Inflammatory macrophage (primary cell): ENCODE measurements at places on chromosomes 12 and 14.

DNA sequence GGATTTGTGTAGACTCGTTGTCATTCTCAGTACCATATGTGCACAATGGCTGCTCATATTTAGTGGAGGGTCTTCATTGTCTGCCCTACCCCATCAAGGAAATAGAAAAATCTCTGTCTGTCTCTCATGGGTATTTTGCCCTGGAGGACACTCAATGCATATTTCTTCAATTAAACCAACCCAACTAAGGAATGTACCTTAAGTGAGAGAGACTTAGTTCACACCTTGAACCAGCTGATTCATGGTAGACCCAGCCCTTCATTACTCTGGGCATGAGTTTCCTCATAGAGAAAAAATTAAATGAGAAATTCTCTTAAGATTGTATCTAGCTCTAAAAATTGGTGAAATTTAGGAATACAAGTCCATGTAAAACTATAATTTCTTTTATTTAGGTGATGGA, 107.1 kb upstream of the PLEKHG7 start:
- no peak for DNase-seq

GRCh38 chr14:30620178-30620577, 1.9 kb upstream of the SCFD1 start:
- DNase-seq = peak; percentile 84

DNA sequence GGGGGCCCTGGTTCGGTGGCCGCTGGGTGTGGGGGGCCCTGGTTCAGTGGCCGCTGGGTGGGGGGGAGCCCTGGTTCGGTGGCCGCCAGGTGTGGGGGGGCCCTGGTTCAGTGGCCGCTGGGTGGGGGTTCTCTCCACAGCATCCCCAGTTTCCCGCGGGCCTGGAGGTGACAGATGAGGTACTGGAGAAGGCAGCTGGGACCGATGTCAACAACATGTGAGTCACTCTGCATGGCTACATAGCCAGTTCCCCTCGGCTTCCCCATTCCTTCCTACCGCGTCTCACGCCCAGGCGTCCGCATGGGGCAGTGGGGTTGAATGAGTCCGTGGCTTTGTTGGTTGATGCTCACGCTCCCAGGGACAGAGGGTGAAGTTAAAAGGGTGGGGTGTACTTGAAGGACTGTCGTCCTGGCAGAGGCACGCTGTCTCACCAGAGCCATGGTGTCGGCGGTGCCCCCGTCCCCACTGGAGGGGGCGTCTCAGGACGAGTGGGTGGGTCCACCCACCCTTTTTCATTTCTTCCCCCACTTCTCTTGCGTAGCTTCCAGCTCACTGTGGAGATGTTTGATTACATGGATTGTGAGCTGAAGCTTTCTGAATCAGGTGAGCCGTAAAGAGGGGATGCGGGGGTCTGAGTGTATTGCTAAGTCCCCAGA, 15.6 kb downstream of the HIP1R start:
- DNase-seq = peak; percentile 45

DNA sequence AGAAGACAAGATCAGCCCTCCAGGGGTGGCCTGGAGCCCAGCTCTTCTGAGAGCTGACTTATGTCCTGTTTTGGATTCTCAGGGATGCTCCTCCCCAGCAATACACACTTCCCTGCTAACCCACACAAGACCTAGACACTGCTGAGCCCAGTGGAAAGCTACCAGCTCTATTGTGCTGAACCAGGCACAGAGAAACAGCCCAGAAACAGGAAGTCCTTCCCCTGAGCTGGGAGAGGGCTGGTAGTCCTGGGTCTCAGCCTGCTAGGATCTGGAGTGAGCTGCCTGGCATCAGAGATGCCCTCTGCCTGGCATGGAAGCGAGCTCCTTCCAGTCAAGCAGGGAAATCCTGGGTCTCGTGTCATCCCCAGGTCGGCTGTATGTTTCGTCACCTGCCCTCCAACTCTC, 1.2 kb upstream of the LAG3 start:
- DNase-seq = peak; percentile 80

DNA sequence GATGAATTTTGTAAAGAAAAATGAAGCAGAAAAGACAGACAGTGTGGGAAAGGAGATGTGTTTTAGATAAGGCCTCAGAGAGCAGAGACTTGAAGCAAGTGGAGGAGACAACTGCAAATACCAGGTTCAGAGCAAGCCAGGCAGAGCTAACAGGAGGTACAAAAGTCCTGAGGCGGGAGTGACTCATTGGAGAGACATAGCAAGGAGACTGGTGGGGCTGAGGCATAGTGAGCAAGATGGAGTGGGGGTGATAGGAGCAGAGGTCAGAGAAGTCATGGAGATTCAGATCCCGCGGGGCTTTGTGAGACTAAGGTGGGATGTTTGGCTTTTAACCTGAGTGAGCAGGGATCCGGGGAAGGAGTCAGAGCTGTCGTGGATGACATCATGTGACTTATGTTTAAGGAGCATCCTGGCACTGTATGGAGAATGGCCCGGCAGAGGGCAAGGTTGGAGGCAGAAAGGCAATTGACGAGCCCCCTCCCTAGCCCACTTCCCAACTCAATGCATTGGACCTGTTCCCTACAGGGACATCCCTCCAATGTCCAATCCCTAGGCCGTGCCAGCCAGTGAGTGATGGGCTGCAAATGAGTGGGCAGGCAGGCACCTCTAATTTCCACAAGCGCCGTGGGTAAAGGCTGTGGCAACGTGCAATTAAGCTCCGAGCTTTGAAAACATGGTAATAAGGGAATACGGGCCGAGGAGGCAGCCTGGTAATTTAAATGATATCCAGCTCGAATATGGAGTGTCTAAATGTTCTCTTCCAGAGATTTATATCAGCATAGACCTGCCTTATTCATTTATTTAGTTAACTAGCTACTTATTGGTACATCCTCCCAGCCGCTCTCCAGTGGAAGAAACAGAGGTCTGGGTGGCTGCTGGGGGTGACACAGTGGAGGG, 206.8 kb upstream of the LHX5 start:
- no peak for DNase-seq

GRCh38 chr12:6285532-6286306, 24.8 kb upstream of the PLEKHG6 start:
- DNase-seq = no peak

DNA sequence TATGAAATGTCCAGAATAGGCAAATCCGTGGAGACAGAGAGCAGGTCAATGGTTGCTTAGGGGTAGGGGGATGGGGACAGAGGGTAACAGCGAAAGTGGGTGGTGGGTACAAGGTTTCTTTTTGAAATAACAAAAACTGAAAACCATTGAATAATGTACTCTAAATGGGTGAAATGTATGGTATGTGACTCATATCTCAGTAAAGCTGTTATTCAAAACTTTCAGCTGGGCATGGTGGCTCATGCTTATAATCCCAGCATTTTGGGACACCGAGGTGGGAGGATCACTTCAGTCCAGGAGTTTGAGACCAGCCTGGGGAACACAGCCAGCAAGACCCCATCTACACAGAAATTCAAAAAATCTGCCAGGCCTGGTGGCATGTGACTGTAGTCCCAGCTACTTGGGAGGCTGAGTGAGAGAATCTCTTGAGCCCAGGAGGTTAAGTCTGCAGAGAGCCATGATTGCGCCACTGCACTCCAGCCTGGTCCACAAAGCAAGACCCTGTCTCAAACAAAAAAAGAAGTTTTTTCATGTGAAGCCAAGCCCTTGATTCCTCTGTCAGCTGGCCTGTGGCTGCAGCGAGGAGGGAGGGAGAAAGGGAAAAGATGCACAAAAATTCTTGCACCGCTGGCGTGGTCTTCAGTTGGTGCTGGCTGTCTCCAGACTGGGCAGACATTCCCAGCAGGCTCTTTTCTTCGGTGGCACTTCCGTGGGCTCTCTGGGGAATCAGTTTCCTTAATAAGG, 248.2 kb downstream of the SLC41A2 start:
- no peak for DNase-seq

DNA sequence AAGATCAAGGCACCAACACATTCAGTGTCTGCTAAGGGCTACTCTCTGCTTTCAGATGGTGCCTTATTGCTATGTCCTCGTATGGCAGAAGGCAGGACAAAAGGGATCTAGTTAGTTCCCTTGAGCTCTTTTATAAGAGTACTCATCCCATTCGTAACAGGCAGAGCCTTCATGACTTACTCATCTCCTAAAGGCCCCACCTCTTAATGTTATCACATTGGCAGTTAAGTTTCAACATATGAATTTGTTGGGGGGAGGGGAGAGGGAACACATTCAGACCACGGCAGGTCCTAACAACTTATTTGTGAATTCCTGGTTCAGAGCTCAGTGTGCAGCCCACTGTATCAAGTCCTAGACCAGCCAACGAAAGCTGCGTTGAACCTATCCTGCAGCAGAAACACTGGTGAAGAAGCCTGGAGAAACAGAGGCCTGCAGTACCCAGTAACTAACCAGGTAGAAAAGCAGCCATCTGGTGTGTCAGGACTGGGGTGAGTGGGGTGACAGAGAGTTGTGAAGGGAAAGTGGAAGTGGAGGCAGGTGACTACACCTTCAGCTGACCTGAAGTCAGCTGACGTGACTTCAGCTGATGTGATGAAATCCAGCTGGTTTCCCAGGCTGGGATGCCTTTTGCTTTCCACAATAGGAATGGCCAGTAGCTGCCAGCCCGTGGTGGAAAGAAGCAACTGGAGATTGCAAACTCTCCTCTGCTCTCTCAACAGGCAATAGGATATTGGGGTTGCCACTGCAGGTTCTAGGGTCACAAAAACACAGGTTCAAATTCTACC, 101.6 kb upstream of the PLXNC1 start:
- DNase-seq = peak; percentile 3

DNA sequence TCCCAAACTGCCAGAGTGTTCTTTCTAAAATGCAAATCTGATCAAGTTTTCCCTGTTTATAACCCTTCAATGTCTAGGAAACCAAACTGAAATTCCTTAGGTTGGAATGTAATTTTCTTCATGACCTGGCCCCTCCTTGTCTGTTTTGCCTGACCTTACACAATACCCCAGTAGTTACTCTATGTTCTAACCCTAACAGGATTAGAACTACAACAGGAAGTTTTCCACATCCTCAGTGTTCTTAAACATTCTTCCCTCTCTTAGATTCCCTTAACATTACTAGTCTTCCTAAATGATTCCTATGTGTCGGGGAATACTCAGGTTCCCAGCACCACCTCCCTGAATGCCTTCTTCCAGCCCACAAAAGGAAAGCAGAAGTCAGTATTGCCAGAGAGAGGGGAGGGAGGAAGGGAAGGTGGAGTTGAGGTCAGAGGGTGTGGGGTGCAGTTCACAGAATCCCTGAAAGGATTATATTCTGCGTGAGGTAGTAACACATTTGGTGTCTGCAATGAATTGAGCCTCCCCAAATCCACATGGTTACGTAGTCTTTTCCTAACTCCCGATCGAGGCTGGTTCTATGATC, 72.6 kb downstream of the BBS10 start:
- DNase-seq = peak; percentile 41

GRCh38 chr12:123263196-123263817, 8.3 kb downstream of the CDK2AP1 start:
- no peak for DNase-seq

- no peak for DNase-seq
These were observed 289.5 kb upstream of the FAR2 start for GRCh38 chr12:28859551-28859950.

- DNase-seq = no peak
These were observed 38.4 kb downstream of the AKAP3 start for GRCh38 chr12:4610481-4610880.

DNA sequence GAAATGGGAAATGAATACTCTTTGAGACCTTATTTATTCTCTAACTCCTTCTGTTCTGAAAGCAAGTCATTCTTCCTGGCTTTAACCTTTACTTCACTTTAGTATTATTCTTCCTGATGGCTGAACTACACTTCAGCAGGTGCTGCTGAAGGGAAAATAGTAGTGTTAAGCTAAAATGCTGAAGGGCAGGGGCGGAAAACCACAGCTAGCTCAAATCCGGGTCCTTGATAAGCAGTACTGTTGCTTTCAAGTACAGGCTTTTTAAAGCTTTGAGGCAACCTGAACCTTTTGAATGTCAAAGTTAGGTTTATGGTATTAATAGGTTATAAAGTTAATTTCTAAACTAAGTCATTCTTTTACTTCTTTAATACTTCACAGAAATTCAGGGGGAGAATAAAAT, 10.7 kb downstream of the CCDC196 start:
- no peak for DNase-seq
